ENCODE measurements at places on chromosomes 12 and 14.

- no peak for DNase-seq
These were observed 58.9 kb upstream of the SRSF5 start for GRCh38 chr14:69708049-69708448.

DNA sequence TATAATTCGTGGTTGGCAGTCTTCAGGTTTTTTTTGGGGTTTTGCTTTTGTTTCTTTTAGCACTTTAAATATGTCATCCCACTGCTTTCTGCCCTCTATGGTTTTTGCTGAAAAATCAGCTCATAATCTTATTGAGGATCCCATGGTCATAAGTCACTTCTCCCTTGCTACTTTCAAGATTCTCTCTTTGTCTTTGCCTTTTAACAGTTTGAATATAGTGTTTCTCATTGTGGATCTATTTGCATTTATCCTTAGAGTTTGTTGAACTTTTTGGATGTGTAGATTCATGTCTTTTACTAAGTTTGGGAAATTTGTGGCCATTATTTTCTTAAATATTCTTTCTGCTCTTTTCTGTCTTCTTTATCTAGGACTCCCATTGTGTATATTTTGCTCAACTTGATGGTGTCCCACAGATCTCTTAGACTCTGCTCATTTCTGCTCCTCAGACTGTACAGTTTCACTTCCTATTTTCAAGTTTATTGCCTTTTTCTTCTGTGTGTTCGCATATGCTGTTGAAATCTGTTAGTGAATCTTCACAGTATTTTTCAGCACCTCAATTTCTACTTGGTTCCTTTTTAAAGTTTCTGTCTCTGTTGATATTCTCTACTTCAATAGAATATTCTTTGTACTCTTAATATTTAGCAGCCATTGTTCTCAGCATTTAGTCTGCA lies 70.8 kb downstream of the WNK1 start:
- no peak for DNase-seq

DNA sequence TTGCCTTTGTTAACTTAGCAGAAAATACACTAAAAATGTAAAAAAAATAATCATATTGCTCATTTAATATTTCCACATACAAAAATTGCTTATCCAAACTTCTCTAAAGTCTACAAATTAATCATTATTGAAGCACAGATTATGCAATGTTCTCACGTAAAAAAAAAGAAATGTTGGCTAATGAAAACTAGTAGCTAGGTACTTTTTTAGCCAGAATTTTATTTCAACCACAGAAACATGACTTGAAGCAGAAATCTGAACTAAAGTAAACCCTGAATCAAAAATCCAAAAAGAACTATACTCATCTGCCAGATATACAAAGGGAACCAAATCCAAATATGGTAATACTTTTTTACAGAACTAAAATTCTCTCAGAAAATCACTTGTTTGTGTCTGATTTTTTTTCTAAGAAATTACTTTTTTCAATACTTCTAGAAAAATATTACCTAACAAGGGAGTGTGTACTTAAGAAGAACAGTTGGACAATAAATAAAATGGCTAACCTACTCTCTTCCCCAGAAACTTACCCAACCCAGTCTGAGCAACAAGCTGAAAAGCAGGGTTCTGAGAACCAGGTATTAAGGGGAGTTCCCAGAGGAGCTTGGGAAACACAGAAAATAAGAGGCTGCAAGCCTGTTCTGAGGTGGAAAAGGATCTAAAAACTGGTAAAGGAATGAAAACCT lies 78.4 kb upstream of the RAP1B start:
- no peak for DNase-seq

GRCh38 chr12:116640281-116640680 lies 81.1 kb downstream of the MAP1LC3B2 start:
- no peak for DNase-seq

GRCh38 chr12:121980892-121981272 lies 40.8 kb upstream of the BCL7A start:
- DNase-seq, result no peak

DNA sequence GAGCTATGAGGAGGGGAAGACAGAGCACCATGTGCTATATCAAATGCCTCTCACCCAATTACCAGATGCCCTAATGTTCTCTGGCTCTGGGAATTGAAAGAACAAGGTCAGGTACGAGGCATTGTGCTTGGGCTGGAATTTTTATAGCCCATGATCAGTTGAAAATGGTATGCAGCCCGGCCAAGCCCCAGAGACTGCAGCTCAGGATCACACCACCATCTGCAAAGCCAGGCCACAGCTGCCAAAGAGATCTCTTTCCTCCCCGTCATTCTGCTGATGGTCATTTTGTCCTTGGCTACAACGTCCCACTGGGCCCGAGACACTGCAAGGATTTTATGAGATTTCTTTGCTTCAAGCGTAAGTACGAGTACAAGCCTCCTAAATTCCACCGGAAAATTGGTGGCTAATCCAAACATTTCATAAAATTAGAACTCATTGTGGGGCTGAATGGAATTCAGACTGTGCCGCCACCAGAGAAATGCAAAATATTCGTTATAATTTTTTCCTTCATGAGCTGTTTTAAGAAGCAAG lies 15.1 kb downstream of the NUAK1 start:
- DNase-seq, result no peak

DNA sequence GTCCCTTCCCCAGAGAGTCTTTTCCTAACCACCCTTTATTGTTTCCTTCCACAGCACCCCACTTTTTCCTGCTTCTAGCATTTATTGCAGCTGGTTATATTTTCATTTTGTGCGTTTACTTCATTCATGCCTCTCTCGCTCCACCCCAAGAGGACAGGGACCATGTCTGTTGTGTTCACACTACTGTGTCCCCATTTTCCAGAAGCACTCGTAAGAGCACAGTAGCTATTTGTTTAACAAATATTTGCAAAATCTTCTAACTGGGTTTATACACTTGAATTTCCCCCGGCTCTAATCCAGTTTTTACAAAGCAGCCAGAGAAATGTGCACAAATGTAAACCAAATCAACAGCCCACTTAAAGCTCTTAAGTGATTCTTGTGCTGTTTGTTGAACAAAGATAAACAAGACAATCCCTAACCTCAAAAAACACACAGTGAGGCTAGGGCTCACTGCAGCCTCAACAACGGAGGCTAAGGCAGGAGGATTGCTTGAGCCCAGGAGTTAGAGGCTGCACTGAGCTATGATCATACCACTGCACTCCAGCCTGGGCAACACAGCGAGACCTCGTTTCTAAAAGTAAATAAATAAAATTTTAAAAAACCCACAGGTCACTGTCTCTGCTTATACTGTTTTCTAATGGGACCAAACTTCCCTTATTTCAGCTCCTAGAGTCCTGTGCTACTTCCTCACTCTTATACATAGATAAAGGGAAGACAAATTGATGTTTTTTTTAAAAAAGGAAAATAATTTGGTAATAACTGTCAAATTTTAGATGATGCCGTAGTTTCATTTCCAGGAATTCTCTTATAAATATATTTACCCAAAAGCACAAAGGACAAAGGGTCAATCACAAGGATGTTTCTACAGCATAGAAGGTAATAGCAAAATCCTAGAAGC lies 6.6 kb upstream of the ABCD4 start:
- no peak for DNase-seq

- no peak for DNase-seq
These were observed 32.4 kb downstream of the PSEN1 start for GRCh38 chr14:73168691-73169090.

- DNase-seq, result no peak
These were observed 145.5 kb downstream of the PRKCH start for GRCh38 chr14:61466905-61467280.

GRCh38 chr14:93655078-93655750 lies 133.1 kb downstream of the PRIMA1 start:
- DNase-seq, result peak; percentile 66

DNA sequence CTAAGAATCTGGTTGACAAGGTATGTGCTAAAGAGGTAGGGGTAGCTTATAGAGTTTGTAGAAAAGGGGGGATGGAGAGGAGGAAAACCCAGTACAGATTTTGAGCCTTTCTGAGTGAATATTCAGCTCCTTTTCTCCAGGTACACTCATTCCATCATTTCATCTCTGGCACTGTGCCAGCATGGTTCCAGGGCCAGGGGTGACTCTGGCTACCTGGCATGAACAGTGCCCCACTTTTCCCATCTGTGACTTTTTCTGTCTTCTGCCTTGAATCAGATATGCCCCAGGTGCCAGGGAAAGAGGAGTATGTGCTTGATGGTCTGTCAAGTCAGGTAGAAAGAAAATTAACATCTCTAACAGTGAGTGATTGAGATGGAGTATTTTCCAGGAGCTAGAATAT lies 175.7 kb downstream of the CACNA1C start:
- DNase-seq, result no peak

GRCh38 chr12:54033106-54033979 lies 493 bp downstream of the HOXC5 start:
- peak; percentile 22 for DNase-seq

GRCh38 chr12:8784290-8784888 lies 38.0 kb upstream of the A2ML1 start:
- no peak for DNase-seq

- DNase-seq, result no peak
These were observed 154.4 kb upstream of the HIF1A start for GRCh38 chr14:61540931-61541330.

DNA sequence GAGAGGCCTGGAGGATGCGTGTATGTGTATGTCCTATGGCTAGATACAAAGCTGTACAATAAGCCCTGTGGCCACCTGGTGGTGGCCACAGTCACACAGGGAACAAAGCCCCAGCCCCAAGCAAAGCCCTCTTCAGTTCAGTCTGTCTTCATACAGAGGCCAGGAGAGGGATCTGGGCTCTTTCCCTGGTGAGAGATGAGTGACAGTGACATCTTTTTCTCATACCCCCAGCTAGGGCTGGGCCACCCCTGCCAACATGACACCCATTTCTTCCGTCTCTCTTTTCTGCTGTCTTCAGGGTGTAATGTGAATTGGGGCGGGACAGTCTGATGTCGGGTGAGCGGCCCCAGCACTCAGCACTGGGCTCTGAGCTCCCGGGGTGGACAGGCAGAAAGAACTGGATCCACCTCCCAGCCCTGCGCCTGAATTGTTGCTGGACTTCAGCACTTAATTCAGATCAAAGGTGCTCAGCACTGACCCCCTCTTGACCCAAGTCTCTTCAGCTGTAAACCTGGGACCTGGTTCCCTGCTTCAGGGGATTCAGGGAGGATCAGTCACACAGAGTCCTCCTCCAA lies 59.8 kb downstream of the SERPINA3 start:
- DNase-seq, result no peak

- DNase-seq, result no peak
These were observed 33.0 kb downstream of the P2RX2 start for GRCh38 chr12:132651444-132652100.

GRCh38 chr12:22283006-22283506 lies 51.5 kb downstream of the ST8SIA1 start:
- no peak for DNase-seq

DNA sequence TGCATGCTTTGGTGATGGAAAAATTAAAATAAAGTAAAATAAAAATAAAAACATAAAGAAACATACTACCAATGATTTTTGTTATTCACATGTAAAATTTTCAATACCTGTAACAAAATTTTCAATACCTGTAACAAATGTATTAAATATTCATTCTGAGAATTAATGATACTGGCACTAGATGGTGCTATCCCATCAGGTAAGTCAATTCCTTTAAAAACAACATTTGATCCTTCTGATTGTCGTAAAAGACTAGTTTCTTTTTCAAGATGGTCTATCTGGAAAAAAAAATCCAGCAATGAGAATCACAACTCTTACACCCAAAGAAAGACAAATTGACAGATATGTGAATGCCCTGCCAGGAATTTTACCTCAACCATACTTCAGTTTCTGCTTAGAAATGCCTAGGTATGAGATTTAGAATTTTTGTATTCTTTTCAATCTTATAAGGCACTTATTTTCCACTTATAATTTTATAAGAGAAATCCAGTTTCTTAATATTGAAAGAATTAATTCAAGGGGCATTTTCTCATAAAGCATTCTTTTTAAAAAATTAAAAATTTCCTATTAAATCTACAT lies 30.7 kb downstream of the CEP290 start:
- DNase-seq, result peak; percentile 15

DNA sequence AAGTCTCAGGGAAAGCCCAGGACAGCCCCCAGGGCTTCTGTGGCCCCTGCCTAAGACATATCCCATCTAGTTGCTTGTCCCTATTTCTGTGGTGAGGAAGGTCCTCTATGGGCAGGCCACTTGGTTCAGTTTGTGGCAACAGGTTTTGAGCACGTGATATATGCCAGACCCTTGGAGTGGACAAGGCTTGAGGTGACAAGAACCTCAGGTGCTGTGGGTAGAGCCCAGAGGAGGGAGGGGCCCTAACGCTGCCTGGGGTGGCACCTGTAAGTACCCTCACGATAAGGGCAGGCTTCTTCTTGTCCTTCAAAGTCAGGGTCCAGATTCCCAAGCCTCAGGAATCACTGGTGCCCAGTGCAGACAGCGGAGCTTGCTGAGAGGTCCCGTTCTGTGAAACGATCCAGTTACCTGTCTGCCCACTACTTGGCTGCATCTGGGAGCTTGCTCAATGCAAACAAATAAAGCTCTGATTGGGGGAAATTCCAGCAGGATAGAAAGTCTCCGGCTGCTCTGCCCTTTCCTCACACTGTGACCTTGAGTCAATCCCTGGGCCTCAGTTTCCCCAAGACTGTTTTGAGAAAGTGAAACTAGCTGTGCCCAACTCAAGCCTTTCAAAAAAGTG lies 47.7 kb upstream of the FAM181A start:
- DNase-seq, result no peak

- DNase-seq, result no peak
These were observed 221.5 kb upstream of the NUDT4 start for GRCh38 chr12:93156086-93156716.

GRCh38 chr12:104181313-104181712 lies 34.3 kb upstream of the TXNRD1 start:
- DNase-seq, result no peak

- no peak for DNase-seq
These were observed 298.1 kb downstream of the VRK1 start for GRCh38 chr14:97095269-97095668.

- DNase-seq, result no peak
These were observed 718.0 kb downstream of the C12orf50 start for GRCh38 chr12:87311206-87311605.

DNA sequence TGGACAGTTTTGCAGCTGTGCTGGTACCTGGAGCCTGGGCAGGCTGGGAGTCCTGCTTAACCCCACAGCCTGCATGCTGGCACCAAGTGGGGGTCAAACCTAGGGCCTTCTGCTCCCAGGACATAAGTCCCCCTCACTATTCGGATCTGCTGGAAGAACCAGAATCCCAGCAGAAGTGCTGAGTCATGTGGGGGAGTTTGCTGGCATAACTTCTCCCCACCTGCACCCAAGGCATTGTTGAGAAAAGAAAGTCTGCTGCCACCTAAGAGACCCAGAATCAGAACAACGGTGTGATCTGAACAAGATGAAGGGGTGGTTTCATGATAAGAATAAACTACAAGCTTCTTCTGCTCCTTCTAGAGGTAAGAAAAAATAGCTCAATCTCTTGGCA lies 102.7 kb downstream of the RBM19 start:
- DNase-seq, result no peak

- no peak for DNase-seq
These were observed 360.4 kb downstream of the PCNX1 start for GRCh38 chr14:71267691-71268090.

Data from SHP77 (cell line).